ENCODE measurements at places on chromosomes 5 and 9.

DNA sequence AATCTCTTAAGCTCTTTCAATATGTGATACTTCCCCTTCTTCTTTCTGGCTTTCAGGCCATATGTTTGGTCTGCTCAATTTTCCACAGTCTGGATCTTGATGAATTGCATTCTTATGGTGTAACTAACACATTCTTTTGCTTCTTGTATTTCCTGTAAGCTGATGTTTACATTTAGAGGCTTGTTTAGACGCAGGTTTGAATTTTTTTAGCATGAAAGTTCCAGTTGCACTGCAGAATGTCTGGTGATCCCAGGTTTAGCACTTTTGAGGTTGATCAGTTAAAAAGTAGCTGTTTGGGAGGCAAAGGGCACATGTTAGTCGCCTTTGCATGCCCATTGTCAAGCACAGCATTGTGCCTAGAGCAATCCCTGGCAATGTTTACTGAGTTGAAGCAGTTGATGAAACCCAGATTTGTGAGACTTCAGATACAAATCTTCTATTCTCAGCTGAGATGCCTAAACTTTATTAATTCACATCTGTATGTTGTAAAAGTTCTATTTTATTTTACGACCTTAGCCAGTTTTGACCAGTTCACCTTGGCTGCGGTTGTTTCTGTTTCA lies 59.6 kb upstream of the SPATA31C2 start:
- no peak for DNase-seq

- no peak for DNase-seq
Observed at GRCh38 chr5:170761048-170761707, 22.3 kb upstream of the GABRP start.

- DNase-seq, result no peak
Observed at GRCh38 chr5:89003563-89004036, 120.6 kb upstream of the MEF2C start.

- DNase-seq, result no peak
Observed at GRCh38 chr5:180643191-180643851, 6.1 kb downstream of the FLT4 start.

DNA sequence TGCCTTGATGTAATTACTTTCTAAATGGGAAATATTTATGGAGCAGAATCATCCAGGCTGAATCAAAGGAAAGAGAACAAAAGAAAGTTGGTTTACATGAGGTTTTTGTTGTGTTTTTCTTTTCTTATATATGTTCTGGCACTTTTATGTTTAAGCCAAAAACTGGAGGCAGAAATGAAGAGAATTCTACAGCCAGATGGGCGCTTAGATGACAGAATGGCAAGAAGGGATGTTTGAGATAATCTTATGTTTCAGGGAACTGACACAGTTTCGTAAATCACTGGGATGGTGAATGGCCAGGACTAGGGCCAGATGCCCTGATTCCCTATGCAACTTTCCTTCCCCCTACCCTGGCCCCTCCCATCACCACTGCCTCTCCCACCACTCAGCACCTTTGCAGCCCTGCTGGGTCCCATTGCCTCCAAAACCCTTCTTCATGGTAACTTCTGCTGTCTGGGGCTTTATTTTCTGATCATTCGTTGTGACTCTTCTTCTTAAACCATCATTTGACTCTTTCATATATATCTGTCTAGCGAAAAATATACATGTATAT lies 111.8 kb downstream of the EFNA5 start:
- no peak for DNase-seq

DNA sequence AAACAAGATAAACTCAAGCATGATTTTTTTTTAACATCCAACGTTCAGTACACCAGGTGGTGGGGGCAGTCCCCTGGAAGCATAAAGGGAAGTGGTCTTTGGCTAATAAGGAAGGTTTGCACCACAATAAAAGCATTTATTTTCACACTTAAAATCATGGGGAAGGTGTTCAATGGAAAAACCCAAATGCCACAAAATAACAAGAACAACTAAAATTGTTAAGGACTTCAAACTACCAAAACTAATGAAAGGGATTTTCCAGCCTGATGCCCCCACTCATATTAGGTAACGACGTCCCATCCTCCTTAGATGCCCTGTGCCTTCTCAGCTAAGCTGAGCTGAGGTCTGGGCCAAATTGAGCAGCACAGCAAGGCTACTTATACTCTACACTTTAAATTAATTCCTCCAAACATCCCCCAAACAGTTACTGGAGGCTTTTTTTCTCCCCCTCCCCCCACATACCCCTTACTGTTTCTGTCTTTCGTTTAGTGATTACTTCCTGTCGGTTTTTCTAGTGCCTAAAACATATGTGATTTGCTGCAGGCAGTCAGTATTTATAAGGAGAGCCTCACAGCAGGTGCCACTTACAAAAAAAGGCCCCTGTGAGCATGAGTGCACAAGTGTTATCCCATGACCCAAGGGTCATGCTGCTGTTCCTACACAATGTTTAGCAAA lies 259.7 kb upstream of the ZNF608 start:
- DNase-seq, result no peak

GRCh38 chr5:88882276-88883038 lies 527 bp downstream of the MEF2C start:
- DNase-seq, result no peak

GRCh38 chr9:115088860-115089259 lies 29.1 kb downstream of the TNC start:
- no peak for DNase-seq

DNA sequence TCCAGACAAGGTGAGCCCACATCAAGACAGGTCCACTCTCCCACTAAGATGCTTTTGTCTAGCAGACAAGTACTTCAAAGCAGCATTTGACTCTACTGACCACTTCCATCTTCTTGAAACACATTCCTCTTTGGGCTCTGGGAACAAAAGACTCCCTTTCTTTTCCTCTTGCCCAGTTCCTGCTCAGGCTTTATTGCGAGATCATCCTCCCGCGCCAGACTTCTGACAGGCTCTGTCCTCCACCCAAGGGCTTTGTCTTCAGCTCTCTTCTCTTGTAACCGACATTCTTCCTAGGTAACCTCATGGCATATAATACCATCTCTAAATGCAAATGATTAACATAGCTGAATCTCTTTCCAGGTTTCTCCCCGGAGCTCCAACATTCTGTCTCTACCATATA lies 85.8 kb downstream of the NUDT12 start:
- DNase-seq, result no peak

GRCh38 chr5:93209476-93209875 lies 371.5 kb downstream of the NR2F1-AS1 start:
- DNase-seq, result no peak

DNA sequence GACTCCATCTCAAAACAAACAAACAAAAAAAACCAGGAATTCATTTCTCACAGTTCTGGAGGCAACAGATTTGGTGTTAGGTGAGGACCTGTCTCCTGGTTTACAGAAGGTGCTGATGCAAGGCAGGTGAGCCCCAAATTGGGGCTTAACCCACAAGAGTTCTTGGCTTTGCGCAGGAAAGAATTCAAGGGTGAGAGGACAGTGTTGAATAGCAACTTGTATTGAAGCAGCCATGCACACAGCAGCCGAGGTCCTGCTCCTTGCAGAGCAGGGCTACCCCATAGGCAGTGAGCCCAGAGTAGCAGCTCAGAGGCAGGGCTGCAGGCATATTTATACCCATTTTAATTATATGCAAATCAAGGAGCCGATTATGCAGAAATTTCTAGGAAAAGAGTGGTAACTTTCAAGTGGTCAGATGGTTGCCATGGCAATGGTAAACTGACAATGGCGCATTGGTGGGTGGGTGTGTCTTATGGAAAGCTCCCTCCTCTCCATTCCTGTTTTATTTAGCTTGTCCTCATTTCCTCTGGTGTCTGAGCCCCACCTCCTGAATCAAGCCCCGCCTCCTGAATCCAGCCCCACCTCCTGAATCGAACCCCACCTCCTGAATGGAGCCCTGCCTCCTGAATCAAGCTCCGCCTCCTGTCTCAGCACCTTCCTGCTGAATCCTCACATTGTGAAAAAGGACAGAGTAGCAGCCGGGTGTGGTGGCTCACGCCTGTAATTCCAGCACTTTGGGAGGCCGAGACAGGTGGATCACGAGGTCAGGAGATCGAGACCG lies 34.5 kb upstream of the COL5A1 start:
- peak; percentile 55 for DNase-seq

- DNase-seq, result no peak
Observed at GRCh38 chr5:74919487-74919886, 53.3 kb upstream of the FAM169A start.

GRCh38 chr9:89664896-89665329 lies 60.1 kb downstream of the GADD45G start:
- DNase-seq, result no peak

DNA sequence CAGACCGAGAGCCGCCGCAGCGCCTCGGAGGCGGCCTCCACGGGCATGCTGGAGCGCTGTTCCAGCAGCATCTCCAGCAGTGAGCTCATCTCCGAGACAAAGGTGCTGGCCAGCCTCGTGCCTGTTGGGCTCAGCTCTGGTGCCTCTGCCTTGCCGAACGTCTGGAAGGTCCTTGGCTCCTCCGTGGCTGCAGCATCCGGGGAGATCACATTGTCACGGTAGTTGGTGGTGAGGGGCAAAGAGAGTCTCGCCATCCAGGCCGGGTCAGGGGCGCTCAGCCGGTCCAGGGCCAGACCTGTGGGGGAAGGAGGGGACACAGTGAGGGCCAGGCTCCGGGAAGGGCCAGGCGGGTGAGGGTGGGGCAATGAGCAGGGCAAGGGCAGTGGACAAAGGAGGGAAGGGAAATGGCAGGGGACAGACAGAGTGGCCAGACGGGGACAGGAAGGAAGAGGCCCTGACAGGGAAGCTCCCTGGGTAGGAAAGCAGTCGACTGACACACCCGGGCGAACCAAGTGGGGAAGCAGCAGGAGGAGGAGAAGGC lies 12.4 kb downstream of the PCDH12 start:
- no peak for DNase-seq

DNA sequence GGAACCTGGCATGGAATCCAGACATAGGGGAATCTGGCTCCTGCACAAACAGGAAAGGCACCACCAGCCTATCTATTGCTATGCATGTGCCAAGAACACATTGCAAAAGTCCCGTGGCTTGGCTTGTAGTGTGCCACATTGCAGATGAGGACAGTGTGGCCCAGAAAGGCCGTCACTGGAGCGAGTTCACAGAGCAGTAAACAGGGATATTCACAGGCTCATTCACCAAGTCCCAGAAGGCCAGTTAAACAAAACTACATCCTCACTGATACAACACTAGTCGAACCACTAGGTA lies 39.6 kb upstream of the TRIM32 start:
- DNase-seq, result no peak

DNA sequence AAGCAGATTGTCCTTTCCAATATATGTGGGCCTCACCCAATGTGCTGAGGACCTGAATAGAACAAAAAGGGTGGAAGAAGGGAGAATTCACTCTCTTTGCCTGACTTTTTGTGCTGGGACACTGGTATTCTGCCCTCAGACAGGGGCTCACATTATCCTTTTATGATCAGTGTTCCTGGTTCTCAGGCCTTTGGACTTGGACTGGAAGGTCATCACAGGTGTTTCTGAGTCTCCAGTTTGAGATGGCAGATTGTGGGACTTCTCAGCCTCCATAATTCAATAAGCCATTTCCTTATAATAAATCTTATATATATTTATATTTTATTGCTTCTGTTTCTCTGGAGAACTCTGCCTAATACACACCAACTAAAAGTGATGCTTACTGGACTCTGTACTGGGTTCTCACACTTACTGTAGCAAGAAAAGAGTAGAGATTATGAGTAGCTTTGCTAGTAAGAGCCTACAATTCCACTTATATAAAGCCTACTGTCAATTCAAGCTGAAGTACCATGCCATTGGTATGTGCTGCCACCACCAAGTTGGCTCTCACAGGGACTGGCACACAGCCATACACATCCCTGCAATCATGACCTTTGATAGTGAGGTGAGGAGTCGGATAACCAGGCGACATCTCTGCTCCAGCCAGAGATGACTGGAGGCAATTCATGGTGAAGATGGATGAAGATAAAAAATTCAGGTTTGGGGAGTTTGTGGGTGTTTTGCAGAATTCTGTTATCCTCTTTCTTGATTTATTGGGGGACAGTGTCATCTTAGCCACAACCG lies 130.7 kb upstream of the NR3C1 start:
- DNase-seq, result no peak

DNA sequence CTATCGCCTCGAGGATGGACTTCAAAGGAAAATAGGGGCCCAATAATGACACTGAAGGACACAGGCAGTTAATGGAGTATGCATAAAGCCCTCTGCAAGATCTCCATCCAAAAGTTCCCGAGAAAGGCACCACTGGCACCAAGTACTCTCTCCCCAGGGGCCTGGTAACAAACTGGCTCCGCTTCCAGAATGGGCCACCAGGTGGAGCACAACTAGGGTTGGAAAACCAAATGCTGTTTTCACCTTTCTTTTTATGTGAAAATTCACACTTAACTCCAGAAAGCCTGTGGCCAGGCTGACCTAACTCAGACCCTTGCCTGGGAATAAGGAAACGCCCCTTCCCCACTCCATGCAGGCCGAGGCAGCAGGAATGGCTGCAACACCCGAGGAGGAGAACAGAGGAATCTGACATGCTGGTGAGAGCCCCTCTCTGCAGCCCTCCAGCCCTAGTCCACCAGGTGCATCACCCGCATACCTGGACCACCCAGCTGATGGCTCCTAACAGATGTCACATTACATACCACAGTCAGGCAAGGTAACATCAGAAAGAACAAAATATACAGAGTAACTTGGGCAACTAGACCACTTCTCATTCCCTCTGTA lies 42.8 kb downstream of the CAMSAP1 start:
- DNase-seq, result peak; percentile 72

DNA sequence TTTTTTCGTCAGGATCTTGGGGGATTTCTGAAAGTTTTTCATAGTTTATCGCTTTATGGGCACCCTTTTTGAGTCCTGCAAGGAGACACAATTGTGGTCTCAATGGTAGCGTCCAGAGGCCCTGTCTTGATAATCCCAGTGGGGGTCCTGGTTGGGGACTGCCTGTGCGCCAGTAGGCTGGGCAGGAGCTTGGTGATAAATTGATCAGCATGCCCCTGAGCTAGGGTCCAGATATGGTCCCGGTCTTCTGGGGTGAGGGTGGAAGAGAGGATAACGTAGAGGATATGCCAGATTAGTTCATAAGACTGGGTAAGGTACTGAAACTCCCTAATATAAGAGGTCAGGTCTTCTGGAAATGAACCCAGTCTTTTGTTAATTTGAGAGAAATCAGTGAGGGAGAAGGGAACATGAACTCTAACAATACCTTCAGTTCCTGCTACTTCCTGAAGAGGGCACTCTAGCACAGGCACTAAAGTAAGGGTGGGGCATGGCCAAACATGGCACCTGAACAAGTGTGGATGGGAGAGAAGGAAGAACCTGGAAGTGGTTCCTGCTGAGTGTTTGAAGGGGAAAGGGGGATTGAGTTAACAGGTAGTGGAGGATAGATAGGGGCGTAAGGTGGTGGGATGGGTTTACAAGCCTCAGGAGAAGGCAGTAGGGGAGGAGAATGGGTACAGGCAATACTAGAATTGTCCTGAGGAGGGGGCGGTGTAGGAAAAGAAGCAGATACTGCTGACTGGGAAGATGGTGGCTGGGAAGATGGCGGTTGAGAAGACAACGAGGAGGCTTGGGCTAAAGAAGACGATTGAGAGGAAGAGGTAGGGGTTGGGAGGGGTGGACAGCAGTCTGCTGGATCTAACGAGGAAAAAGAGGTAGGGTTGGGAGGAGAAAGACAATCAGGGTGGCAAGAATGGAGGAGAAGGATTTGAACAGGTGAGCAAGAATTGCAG lies 33.8 kb upstream of the ANXA2R start:
- DNase-seq, result peak; percentile 58

- no peak for DNase-seq
Observed at GRCh38 chr9:131180454-131180853, 55.1 kb downstream of the NUP214 start.

Measured in BE2C (cell line).